Activated naive CD4-positive, alpha-beta T cell (primary cell): ENCODE measurements at places on chromosomes 7 and 10.

GRCh38 chr10:122341141-122341810 lies 33.2 kb upstream of the PLEKHA1 start:
- DNase-seq = no peak

GRCh38 chr7:141463986-141464385 lies 87.2 kb upstream of the AGK start:
- DNase-seq = no peak

- no peak for DNase-seq
Observed at GRCh38 chr10:62811159-62811875, 4.8 kb downstream of the EGR2 start.

- DNase-seq = no peak
Observed at GRCh38 chr7:120272261-120272660, 714 bp upstream of the KCND2 start.

GRCh38 chr10:1074748-1075308 lies 18.6 kb downstream of the WDR37 start:
- no peak for DNase-seq

DNA sequence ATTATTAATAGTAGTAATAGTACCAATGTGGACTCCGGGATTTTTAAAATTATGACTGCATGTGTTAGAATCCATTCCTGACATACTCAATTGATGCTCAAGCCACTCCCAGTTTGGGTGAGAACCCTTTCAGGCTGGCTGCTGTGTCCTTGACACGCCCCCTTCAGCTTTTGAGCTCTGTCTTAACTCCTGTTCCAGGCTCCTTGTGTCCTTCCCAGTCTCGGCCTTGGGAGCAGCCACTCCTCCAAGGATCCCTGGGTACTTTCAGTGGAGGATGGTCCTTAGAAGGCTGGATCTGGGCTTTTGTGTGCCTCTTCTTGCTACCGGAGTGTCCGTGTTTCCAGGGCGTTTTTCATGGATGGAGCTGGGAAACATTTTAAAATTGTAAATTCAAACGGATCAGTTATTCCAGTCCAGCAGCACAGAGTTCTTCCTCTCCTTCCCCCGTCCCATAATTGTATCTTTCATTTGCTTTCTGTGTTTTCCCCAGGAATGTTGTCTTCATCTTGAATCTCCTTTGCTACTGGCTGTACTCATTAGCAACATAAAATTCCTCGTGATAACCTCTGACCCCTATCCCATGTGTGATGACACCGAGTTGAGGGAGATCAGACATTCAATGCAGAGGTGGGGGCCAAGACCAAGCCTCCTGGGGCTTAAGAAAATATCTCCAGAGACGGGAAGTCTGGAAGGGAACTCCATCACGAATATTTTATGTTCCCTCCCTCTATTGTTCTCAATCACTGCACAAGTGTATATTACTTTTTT lies 40.0 kb upstream of the PFKFB3 start:
- no peak for DNase-seq

GRCh38 chr7:4642468-4643203 lies 39.5 kb upstream of the FOXK1 start:
- DNase-seq = no peak

- no peak for DNase-seq
Observed at GRCh38 chr7:26670841-26671240, 193.5 kb downstream of the SKAP2 start.

GRCh38 chr7:33774762-33775523 lies 130.4 kb upstream of the BMPER start:
- DNase-seq = no peak

DNA sequence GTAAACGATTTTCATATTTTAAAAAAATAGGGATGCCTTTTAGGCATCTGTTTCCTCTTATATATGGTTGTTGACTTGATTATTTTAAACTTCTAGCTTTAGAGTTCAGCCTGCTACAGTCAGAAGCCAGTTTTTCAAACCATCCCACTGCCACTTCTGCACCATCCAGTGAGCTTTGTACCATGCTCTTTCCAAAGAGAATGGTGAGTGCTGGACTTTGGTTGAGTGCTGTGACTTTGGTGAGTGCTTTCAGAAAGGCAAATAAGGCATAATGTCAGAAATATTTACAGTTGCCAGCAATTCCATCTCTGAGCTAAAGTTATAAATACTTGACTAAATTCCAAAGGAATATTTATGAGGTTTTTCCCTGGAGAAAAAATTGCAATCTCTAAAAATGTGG lies 117.4 kb downstream of the IPMK start:
- no peak for DNase-seq

- no peak for DNase-seq
Observed at GRCh38 chr7:114588506-114588905, 173.9 kb downstream of the FOXP2 start.

- DNase-seq = no peak
Observed at GRCh38 chr7:8739837-8740236, 306.4 kb downstream of the NXPH1 start.

DNA sequence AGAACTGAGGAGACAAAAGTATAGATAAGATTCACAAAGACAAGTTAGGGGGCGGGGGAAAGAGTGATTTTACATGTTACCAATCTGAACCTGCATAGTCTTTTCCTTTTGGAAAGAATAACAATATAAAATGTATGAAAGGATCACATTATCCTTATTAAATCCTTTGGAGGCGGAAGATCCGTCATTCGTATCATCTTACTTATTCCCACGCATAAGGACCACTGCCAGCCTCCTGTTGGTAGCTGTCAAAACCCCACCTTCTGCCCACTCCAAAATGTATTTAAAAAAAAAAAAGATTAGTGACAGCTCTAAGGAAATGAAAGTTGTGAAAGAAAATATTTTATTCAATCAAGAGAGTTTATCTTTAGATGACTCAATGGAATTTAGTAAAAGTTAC lies 821.0 kb upstream of the CELF2 start:
- DNase-seq = no peak
